Left lobe of liver (tissue), 2 donors: ENCODE measurements at places on chromosomes 5 and 9.

DNA sequence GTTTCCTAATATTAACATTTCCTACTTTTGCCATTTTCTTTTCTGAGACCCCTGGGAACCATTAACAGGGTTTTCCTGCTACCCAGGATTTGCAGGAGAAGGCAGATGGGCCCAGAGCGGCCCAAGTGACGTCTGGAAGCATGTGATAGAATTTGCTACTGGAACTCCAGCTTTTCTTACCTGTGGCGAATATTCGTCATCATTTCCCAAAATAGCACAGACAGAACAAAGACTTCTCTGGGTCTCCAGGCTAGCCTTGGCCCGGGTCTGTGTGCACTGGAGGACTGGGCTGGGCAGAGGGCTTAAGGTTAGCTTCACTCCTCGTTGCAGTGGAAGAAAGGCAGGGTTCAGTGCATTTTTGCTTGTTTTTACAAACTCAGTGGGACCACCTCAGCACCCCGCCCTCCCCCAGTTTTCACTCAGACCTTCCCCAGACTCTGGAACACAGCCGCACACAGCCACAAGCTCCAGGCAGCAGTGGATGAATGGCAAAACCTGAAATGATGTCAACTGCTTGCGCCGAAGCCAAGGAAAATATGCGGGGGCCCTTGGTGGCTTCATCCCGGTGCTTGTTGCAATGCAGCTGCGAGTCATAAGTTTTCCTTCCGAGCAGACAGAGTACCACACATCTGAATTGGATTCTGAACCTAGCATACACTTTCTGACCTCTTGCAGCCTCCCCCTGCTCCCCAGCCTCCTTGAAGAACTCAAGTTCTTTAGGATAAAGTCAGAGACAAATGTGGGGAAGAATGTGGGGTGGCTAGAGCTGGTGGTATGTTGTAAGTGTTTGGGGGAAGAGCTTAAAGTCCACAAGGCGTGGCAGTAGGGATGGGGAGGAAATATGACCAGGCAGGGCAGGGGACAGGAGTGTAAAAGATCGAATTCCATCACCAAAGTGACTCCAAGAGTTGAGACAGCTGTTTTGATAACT lies 586.0 kb downstream of the CCDC171 start:
- no peak for DNase-seq

GRCh38 chr5:135089912-135090311 lies 55.9 kb upstream of the PITX1 start:
- no peak for DNase-seq

DNA sequence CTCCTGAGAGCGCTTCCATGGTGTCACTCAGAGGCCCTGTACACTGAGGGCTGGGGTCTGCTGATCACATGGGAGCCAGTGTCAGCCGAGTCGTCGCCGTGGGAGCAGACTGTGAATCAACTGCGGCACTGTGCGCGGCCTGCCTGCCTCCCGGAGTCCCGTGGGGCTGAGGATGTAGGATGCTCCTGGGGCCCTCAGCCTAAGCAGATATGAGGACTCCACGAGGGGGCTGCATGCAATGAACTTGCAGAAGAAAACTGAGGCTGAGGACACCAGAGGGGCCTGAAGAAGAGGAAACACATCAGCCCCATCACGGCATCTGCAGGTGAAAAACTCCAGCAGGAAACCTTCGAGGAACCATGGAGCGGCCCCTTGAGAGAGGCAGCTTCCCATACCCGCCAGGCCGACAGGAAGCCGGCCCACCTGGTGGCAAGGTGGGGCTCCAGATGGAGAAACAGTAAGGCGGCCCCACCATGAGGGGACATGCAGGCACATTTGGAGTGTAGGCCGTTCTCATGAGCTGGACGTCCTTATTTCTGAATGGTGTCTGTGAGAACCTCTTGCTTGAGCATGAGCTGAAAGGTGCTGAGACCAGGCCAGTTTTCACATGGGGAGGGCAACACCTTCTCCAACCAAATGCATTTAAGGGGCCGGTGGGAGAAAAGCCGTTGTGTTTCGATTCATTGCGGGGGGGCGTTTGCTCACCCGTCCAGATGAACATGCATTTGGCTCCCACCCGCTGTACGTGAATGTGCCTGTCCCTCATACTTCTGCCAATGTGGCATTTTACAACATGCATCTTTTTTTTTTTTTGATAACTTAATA lies 35.2 kb upstream of the ADAMTS2 start:
- DNase-seq: peak; percentile 40

DNA sequence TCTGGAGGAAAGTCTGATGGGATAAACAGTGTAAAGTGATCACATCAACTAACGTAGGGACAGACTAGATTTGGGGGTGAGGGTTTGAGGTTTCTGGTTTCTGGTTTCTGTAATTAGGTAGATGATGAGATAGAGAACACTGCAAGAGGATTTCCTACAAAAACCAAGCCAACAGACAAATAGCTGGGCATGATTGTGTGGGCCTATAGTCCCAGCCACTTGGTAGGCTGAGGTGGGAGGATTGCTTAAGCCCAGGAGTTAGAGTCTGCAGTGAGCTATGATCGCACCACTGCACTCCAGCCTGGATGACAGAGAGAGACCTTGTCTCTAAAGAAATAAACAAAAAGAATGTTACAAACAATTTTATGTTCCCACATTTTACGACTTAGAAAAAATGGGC lies 34.4 kb upstream of the RNU6ATAC start:
- DNase-seq: peak; percentile 26
